Gastroesophageal sphincter (tissue), 4 donors: ENCODE measurements at places on chromosomes 4 and X. TPM values are rescaled to one million over a fixed set of nuclear protein-coding genes. Genes with fewer than 3 reads are reported as not detected.

- ATAC-seq: no peak
Measured at GRCh38 chr4:128542047-128542446, 254.4 kb upstream of the PGRMC2 start.

DNA sequence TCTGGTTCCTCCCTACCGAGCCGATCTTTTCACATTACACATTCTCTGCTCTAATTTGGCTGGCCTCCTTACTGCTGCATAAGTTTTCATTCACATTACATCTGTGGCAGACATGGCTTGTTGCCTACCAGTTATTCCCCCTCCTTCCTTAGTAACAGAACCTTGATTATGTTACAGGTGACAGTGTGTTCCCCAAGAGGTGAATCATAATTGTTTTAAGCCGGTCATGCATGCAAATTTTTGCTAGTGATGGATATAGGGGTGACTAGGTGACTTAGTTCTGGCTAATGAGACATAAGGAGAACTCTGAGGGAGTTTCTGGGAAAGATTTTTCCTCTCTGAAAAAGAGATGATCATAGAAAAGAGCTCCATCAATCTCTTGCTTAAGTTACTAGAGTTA is 8.4 kb upstream of the LAMP2 start:
- ATAC-seq: no peak

DNA sequence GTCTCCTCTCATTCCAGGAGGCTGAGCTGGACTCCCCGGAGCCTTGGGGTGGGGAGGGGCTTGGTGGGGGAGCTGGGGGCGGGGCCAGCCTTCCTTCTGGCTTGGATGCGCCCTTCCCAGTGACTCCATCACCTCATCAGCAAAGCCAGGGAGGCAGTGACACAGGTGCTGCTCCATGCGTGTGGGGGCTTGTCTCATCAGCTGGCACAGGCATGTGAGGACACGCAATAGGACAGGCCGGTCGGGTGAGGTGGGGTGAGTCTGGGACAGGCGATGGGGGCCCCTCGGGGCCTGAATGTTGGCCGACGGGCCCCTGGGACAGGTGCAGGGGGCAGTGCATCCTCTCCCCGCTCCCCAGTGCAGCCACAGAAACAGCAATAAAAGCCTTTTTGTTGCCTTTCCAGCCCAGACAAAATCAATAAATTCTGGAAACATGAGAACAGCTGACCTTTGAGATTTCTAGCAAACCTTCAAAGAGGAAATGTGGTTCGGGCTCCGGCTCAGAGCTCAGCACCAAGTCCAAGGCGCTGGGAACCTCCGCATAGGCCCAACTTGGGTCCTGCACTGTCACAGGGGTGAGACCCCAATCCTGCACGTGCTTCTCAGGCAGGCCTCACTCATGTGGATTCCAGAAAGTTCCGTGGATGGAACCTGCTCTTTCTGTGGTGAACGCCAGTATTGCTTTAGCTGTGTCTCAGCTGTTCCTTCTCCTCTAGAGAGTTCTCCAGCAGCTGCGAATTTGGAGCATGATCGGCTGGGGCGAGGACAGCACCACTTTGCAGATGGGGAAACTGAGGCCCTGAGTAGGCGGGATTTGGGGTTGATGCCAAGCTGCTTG is 18.5 kb downstream of the ADRA2C start:
- no peak for ATAC-seq

- ATAC-seq: no peak
Measured at GRCh38 chr4:181432335-181432734, 810.9 kb upstream of the TENM3 start.

- no peak for ATAC-seq
Measured at GRCh38 chr4:133316909-133317308, 167.8 kb downstream of the PCDH10 start.

DNA sequence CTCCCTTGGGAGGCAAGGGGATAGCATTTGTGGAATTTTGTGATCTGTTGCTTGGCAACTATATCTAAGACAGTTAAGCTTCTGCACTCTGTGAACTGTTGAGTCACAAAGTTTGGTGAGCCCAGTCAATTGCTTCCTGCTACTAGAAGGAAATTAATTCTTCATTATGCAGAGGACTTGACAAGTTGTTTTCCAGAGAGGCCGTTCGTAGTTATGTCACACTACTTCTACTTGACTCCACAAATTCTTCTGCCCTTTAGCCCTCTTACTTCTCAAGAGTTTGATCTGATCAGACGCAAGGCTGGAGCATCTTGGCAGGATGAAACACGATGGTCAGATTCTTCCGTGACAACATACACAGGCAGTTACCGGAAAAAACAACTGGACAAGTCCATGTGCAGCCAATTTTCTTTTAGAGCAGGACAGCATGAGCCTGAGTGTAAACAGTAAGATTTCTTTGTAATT is at the start of gene C4orf51:
Gene C4orf51 (plus strand): TSS at position 156 of the 465 bp plus-strand sequence. CDS start 58 bp downstream, at position 214.
- peak; percentile 83 for ATAC-seq

DNA sequence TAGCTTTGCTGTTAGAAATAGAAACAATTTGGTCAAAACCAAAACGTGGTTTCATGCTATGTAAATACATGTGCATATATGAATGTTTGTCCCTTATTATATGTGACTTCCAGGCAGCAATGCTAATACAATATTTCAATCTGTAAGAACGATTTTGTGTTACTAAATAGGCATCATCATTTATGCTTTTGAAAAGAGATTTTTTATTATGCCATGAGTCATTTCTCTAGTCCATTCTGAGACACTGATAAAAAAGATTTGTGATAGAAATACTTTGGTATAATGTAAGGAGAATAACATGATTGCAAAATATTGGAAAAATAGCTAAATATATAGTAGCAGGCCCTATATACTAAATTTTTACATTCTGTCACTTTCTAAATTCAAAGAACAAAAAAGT is 28.9 kb downstream of the SYNPO2 start:
- no peak for ATAC-seq

DNA sequence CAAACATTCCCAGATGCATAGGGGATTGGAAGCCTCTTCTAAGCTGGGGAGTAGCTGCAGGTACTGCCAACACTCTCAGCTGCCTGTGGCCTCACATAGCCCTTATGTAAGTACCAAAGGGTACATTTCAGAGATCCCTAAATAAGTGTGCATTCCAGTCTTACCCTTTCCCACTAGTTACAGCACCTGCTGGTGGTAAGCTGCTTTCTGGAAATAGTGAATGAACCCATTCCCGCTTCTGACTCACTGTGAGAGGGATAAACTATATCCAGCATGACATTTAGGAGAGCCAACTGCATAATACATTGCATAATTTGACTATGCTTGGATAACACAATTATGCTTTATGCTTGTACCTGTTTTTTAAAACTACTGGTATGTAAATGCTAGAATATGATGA is 149.0 kb downstream of the FAM13A start:
- peak; percentile 28 for ATAC-seq

DNA sequence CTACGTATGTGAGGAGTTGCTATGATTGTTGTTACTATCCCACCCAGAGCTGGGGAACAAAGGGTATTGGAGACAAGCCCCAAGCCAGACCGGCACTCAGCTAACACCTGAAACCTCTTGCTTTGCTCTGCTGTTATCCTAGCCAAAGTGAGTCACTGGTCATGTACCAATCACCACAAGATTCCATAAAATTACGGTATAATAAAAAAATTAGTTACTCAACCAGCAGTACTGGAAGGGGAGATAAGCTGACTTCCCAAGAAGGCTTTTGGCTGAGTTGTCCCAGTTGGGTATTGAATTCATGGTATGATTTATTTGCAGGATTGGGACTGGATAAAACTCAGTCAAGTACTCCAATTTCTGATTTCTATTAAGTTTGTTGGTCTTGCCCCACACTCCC is 5.3 kb downstream of the EDA2R start:
- ATAC-seq: peak; percentile 36

DNA sequence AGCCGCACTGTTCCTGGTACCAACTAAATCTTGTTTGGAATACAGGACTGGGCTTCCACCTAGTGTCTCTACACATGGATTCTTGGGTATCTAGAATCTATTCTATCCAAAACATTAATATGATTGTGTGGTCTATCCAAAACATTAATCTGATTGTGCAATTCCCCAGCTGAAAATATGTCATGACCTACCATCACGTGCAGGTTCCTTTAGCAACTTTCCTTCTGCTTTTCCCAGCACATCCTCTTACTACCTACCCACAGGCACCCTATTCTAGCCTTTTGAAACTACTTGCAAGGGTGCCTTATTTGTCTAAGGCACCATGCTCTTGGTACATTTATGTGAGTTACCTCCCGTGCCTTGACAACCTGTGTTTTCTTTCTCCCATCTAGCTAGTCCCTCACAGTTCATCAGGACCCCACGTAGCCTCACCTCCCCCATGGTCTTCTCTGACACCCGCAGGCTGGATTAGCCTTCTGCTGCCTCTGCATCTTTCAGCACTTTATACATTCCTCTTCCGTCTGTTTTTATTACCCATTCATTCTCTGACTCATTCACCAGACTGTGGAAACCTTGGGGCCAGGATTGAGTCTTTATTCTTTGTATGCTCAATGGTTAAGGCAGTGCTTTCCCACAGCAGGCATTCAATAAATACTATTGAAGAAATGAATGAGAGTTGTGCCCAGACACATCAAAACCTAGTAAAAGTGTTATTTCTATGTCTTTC is 88.8 kb upstream of the FAM9B start:
- ATAC-seq: no peak

GRCh38 chr4:1245481-1246051 is 3.4 kb downstream of the CTBP1 start:
- ATAC-seq: no peak

DNA sequence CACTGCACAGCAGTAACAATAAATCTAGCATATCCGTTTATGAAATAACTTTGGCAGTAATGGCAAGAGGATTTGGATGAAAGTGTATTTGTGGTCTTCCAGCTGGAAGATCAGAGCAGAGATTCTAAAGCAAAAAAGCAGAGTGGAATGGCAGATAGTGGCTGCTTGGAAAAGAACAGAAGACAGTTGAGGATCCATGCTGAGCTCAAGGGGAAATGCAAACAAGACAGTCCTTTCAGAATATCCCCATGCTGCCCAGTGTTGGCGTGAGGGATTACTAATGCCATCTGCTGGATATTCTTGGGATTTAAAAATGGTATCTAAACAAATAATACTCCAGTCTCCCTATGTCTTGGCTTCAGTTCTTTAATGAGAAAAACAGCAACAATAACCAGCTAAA is 629.1 kb upstream of the ATOH1 start:
- no peak for ATAC-seq

- no peak for ATAC-seq
Measured at GRCh38 chr4:28654618-28655017, 1794.0 kb downstream of the STIM2 start.

DNA sequence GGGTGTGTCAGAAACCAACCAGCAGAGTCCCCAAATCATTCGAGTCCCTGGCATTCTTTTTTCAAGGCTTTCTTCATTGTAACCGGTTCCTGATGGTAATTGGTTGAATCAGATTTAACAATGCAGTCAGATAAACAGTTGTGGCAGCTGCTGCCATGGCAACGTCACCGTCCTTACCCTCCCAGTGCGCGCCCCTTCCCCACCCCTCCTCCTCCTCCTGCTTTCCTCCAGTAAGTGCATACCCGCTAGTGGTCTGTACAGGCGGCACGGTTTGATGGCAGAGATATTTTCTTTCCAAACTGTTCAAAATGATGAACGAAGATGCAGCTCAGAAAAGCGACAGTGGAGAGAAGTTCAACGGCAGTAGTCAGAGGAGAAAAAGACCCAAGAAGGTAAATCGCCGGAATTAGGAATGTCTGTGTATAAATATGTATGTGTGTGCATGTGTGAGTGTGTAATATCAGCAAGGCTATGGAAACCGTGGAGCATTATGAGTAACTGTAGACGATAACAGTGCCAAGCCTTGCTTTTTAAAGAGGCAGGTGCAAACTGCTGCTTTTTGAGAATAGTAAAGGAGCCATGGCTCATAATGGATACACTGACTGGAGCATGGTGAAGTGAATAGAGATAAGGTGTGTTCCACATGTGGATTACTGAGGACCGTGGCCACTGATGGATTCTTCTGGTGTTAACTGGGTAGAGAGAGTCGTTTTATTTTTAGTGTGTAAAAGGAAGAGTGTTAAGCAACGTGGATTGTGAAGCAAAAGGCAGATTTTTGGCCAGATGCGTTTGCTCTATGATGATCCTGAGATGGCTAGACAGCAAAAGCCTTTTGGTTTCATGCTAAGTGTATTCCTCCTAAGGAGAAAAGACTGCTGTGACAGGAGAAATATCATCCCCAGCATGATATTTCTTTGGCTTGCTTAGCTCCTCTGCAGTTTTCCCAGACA is at the start of gene ANK2:
Gene ANK2 (plus strand): TSS at position 233 of the 950 bp plus-strand sequence. CDS start 76 bp downstream, at position 309.
- ATAC-seq: no peak

DNA sequence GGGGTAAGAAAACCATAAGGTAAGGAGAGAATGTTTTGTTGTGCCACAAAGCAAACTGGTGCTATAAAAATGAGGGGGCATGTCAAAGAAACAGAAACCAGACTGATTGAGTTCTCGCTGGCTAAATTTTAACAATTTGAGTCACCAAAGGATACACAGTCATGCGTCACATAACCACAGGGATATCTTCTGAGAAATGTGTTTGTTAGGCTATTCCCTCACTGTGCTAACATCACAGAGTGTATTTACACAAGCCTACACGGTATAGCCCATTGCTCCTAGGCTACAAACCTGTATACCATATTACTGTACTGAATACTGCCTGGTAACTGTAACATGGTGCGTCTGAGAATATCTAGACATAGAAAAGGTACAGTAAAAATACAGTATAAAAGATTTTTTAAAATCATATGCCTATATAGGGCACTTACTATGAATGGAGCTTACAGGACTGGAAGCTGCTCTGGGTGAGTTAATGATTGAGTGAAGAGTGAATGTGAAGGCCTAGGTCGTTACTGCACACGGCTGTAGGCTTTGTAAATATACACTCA is 50.1 kb downstream of the FBXW7 start:
- ATAC-seq: no peak

GRCh38 chrX:20373063-20373462 is 106.4 kb upstream of the RPS6KA3 start:
- no peak for ATAC-seq

- ATAC-seq: no peak
Measured at GRCh38 chr4:65367306-65367705, 303.0 kb downstream of the EPHA5 start.

- ATAC-seq: no peak
Measured at GRCh38 chr4:186017801-186018200, 51.2 kb upstream of the TLR3 start.

GRCh38 chrX:136195247-136195646 is 47.9 kb downstream of the FHL1 start:
- no peak for ATAC-seq

BEX5 gene
- total RNA-seq: 4.8 TPM

TLL1 gene
- 7.0 TPM for total RNA-seq

PCDH10 gene
- 0.54 TPM for total RNA-seq

KLHL13 gene
- total RNA-seq: 19.6 TPM

SLC49A3 gene
- 5.2 TPM for total RNA-seq

PHEX gene
- 1.1 TPM for total RNA-seq

RADX gene
- 0.62 TPM for total RNA-seq

DNAJB14 gene
- total RNA-seq: 116 TPM

TEX13B gene
- not detected for total RNA-seq

AFF1 gene
- total RNA-seq: 61.8 TPM
